ENCODE measurements at places on chromosomes 1 and 21.

DNA sequence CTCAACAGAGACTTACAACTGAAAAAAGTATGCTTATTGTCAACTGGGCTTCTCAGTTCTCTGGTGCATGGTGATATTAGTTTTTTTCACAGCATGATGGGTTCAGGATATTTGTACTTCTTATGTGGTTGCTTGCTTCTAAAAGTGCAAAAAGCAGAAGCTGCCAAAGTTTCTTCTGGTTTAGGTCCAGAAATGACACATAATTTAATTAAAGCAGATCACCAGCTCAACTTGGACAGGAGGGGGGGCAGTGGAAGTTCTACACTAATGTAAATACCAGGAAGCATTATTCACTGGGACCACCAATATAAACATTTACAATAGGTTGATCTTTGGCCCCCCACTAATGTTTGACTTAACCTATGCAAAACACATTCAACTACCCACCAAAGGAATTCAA lies 354.8 kb upstream of the BRINP3 start:
- DNase-seq = no peak

DNA sequence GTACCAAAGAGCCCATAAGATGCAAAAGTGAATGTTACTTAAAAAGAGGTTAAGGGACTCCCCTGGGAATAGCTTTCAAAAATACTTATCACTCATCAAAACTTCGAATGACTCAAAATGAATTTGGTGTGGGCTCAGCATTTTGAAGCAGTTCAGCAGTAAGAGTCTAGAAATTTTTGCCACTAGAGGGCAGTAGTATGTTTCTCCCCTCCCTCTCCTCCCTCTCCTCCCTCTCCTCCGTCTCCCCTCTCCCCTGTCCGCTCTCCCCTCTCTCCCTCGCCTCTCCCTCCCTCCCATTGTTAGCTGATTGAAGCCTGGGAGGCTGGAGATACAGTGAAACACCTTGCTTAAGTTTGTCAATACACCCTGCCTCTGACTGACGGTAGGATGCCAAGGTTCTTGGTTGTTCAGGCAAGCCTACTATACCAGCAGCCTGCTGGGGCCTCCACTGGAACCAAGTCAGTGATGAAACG lies 70.8 kb upstream of the TENT5C start:
- DNase-seq = no peak

DNA sequence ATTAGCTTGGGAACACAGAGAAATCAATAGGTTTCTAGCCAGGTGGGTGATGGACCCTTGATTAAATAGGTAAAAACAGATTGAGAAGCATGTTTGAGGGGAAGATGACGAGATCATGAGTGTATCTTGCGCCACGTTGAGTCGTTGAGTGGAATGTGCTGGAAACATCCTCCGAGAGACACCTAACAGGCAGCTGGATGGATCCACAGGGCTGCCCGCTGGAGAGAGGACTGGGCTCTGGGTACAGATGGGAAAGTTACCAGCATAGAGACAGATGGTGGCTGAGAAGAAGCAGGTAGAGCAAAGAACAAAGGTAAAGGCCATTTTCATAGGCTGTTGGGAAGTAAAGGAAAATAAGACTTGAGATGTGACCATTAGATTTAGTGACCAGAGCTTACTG lies 15.6 kb downstream of the BATF3 start:
- no peak for DNase-seq

GRCh38 chr21:36968976-36969375 lies 2.5 kb upstream of the HLCS start:
- no peak for DNase-seq

DNA sequence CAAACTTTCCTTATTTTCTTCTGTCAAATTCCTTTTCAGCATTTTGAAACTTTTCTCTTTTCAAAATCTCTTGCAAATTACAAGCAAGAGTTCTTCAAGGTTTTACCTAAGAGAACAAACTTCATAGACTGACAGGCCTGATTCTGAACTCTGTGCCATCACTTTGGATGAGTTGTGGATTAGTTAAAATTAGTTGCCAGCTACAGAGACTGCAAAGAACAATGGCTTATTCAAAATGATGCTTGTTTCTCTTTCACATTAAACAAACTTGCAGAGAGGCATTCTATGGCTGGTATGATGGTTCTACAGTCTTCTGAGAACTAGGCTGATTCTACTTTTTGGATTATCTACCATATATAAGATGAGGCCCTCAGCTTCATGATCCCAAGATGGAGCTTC lies 3.8 kb downstream of the LRRC8B start:
- no peak for DNase-seq

DNA sequence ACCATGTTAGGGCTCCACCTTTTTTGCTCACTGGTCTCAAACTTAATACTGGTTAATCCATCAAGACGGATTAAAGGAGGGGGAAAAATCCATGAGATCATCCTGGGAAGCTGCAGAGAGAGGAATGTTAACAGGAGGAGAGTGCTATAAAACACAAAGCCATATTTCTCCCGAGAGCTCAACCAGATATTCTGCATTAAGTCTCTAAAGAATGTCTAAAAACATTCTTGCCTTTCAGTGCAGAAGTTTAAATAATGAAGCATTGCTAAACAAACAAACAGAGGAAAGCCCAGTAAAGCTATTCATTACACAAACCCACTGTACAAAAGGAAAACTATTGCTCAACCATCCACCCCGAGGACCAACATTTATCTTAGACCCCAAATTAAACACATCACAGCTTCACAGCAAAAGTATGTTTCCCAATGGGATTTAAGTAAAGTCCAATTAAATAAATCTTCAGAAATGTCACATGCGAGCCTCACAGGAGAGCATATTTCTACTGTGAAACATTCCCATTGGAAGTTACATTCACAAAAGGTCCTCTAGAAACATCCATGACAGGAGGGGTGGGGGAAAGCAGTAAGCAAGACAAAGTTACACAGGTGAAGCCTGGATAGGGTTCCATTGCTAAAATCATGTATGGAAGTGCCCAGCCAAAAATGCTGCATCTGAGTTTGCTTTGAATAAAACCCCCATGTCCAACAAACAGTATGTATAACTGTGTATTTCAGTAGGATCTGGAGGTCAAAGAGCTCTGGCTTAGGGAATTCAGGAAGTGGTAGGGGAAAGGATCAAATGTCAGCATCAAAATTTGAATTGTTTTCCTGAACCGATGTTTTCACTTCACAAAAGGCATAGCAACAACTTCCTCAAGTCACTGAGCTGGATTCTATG lies 23.3 kb downstream of the DUSP10 start:
- no peak for DNase-seq

DNA sequence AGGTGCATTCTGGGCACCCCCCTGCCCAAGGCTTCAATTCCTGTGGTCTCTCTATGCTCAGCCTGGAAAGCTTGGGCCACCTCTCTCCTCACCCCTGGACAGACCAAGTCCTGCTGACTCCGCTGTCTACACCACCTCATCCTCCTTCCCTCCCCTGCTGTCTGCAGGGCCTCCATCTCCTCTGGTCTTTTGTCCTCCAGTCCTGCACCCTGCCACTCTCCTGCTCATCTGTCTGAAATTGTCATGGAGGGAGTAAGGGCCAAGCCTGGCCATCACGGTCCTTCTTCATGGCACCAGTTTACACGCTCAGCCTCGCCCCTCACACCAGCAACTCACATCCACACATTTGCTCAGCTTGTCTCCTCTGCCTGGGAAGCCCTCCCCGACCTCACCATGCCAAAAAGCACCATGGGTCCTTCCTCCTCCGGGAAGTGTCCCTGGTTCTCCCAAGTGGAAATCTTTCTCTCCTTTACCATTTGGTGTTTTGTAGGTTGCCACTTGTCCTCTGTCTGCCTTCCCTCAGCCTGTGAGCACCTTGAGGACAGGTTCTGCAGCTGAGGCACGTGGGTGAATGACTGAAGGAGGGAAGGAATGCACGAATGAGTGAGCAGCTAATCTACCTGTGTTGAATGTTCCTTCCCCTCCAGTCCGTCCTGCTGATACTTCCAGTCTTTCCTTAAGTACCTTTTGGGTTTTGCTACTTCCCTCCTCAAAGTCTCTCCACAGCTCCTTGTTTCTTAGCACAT lies 2.1 kb upstream of the SLC2A1 start:
- no peak for DNase-seq

DNA sequence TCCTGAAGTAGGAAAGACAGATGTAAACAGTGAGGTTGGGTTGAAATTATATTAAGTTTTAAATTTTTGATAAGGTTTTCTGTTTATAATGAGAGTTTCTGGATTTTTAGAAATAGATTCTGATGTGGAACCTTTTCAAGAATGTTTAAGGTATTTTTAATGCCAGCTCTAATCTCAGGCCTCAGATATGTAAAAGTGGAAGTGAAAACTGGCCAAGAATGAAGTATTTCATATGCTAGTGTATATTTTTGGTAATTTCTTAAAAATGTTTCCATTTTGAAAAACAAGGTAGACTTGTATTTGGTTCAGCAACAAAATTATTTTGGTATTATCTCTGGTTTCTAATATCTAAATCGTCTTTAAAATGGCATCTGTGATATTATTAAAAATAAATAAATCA lies 14.4 kb downstream of the IFNAR1 start:
- DNase-seq = no peak

DNA sequence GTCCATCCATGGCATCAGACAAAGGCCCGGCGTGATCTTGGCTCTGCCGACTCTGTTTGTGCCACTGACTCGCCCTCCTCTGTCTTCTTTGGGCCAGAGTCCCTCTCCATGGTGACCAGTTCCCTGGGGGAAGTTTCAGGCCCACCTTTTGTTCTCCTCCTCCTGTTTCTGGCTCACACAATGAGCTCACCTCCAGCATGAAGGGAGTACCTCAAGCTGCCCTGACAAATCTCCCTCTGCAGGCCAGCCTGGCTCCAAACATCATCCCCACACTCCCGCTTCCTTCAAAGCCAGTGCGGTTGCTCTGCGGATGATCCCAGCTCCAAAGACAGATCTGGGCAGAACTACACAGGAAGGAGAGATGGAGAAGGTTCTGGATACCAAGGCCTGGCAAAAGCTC lies 576.6 kb downstream of the NPHP4 start:
- no peak for DNase-seq

All from activated CD8-positive, alpha-beta memory T cell treated with anti-CD3 and anti-CD28 coated beads for 1 hour (primary cell).